ENCODE measurements at places on chromosomes 2 and 18. TPM values are rescaled to one million over a fixed set of nuclear protein-coding genes. Genes with fewer than 3 reads are reported as not detected.
A peak's percentile ranks its signal among the peaks of the same experiment; 100 is the strongest.

- no peak for DNase-seq
- H3K4me1 ChIP-seq, result no peaks in the 10 kb centered on the region
- no peaks in the 10 kb centered on the region for H3K27me3 ChIP-seq
- no peak overlapping the region for H3K27ac ChIP-seq
- H3K4me3 ChIP-seq, result no peak overlapping the region
Measured at GRCh38 chr18:56574861-56575260, 63.5 kb downstream of the TXNL1 start.

GRCh38 chr2:10402653-10403215, 45.4 kb downstream of the ODC1 start:
- H3K36me3 ChIP-seq, result no peaks in the 10 kb centered on the region
- no peaks in the 10 kb centered on the region for H3K27me3 ChIP-seq
- peak overlapping the region; percentile 56 for H3K27ac ChIP-seq
- H3K4me1 ChIP-seq, result peaks cover 46% of the 10 kb centered on the region

DNA sequence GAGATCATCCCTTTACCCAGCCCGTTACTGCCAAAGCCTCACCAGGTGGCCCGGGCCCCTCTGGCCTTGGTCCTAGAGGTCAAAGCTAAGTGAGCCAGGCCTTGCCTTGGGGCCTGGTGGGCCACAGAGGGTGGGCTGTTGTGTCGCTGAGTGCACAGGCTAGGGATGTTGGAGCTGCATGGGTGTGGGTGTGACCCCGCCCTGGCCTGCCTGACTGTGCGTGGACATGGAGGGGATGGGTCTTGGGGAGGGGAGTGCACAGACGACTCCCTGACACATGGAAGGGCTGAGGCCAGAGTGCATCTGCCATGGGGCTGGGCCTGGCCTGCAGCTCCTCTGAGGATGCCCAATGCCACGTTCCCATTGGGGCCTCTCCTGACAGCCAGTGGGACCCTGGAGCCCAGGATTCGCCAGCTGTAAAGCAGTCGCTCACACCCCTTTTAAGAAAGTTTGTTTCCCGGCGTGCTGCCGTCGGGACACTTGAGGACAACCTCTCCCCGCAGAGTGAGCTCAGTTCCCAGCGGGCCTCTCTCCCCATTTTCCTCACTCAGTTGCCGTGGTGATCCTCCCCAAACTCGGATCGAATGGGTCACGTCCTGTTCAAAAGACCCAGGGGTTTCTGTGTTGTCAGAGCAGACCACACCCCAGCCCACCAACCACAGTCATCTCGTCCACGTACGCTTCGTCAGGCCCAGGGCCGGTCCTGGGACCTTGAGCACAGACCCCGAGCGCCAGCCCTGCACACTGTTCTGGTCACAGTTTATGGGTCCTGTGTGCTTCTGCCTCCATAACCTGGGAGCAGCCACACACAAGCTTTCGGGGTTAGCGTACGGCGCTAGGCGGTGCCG, 93.5 kb downstream of the NFATC1 start:
- no peak for DNase-seq
- H3K27me3 ChIP-seq, result no peaks in the 10 kb centered on the region
- peaks cover 7% of the 10 kb centered on the region for H3K36me3 ChIP-seq
- no peak overlapping the region for H3K4me3 ChIP-seq
- H3K27ac ChIP-seq, result peak overlapping the region; percentile 81

The DSG1 gene
- not detected for polyA plus RNA-seq

The RPRD1A gene
- polyA plus RNA-seq, result 13.4 TPM

The TCF7L1 gene
- polyA plus RNA-seq, result not detected

The RAD51AP2 gene
- polyA plus RNA-seq, result not detected

GRCh38 chr2:182088681-182089320, 103.1 kb downstream of the PPP1R1C start:
- no peak overlapping the region for H3K4me3 ChIP-seq
- DNase-seq, result no peak
- no peak overlapping the region for H3K27ac ChIP-seq
- H3K27me3 ChIP-seq, result peaks cover 14% of the 10 kb centered on the region

DNA sequence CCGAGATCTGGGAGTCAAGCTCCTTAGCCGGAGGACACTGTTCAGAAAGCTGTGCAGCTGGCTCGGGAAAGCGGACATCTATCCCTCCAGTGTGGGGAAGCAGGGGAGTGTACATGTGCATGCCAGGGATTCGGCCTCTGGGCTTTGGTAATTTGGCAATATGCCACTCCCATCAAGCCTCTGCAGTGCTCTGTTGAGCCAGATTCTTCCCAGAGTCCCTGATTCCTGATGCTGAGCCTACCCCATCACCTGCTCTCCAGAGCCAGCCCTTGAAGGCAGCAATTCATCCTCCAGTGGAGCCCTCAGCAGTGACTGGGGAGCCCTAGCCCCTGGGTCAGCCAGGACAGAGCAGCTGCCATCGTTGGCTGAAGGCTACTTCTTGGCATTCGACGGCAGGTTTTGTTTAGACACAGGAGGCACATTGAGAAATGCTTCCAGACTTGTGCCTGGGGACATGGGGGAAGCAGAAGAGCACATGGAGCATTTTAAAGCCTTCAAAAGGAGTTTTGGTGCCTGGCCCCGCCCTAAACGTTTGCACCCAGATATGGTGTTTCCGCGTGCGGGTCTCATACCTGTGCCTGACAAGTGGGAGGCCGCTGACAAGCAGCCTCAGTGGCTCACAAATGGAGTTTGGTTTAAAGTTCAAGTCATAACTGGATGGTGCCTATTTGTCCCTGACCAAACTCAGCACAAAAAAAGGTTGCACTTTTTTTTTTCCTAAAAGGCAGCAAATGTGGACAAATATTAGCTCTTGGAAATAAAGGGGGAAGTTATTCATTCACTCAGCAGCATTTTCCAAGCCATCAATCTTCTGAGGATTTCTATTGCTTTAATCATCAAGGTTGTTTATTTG, 272.8 kb downstream of the CYRIA start:
- H3K27me3 ChIP-seq, result no peaks in the 10 kb centered on the region
- H3K36me3 ChIP-seq, result no peaks in the 10 kb centered on the region
- H3K27ac ChIP-seq, result no peak overlapping the region
- H3K4me3 ChIP-seq, result no peak overlapping the region
- DNase-seq, result no peak
- no peaks in the 10 kb centered on the region for H3K4me1 ChIP-seq

- DNase-seq, result no peak
- H3K27me3 ChIP-seq, result no peaks in the 10 kb centered on the region
- no peak overlapping the region for H3K27ac ChIP-seq
- no peaks in the 10 kb centered on the region for H3K4me1 ChIP-seq
- H3K36me3 ChIP-seq, result no peaks in the 10 kb centered on the region
- H3K4me3 ChIP-seq, result no peak overlapping the region
Measured at GRCh38 chr2:44273596-44273995, 1.7 kb upstream of the SLC3A1 start.

DNA sequence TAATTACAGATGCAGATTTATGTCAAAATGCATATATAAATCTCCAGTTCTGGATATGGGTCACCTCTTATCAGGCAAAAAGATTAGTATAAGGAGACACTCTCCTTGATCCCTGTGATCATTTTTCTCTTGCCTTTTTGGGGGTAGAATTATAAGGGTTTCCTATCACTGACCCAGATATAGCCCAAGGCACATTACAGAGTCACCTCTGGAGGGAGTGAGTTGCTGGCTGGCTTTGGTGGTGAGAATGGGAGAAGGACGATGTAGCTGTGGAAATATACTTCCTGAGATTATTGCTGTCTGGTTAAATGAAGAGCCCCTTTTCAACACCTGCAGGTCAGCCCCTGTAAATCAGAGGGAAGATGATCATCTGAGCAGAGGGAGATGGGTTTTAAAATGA, 418.7 kb downstream of the MTX2 start:
- no peaks in the 10 kb centered on the region for H3K36me3 ChIP-seq
- no peaks in the 10 kb centered on the region for H3K4me1 ChIP-seq
- no peak for DNase-seq
- no peak overlapping the region for H3K27ac ChIP-seq
- no peak overlapping the region for H3K4me3 ChIP-seq
- peaks cover 39% of the 10 kb centered on the region for H3K27me3 ChIP-seq

DNA sequence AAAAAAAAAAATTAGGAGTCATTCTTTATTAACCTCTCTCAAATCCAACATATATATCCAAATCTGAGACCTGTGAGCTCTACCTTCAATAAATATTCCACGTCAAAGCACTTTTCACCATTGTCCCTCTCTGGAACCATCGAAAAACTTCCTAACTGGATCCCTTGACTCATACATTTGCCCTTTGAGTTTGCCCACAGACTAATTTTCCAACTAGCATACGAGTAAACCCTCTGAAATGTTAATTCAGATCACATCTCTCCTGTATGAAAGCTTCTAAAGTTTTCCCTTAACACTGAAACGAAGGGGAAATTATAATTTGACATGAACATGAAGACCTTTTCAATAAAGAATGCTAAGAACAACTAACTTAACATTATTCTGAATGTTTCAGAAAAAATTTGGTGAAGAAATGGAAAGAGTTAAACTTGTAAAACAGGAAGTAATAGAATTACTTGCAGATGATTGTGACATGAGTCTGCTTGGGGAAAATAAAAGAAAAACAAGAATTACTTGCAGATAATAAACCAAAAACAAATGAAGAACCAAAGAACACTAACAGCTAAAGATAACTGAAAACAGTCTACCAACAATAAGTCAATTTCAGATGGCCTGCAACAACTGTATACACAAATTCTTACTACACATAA, 110.6 kb downstream of the C2orf74 start:
- H3K36me3 ChIP-seq, result peaks cover 14% of the 10 kb centered on the region
- H3K4me1 ChIP-seq, result no peaks in the 10 kb centered on the region
- no peak overlapping the region for H3K27ac ChIP-seq
- H3K4me3 ChIP-seq, result no peak overlapping the region
- no peak for DNase-seq
- H3K27me3 ChIP-seq, result no peaks in the 10 kb centered on the region

- no peaks in the 10 kb centered on the region for H3K4me1 ChIP-seq
- H3K4me3 ChIP-seq, result no peak overlapping the region
- no peak overlapping the region for H3K27ac ChIP-seq
- H3K27me3 ChIP-seq, result no peaks in the 10 kb centered on the region
- no peaks in the 10 kb centered on the region for H3K36me3 ChIP-seq
- no peak for DNase-seq
Measured at GRCh38 chr2:79874015-79874414, 361.2 kb downstream of the CTNNA2 start.

The CCDC141 gene
- polyA plus RNA-seq, result 4.6 TPM

DNA sequence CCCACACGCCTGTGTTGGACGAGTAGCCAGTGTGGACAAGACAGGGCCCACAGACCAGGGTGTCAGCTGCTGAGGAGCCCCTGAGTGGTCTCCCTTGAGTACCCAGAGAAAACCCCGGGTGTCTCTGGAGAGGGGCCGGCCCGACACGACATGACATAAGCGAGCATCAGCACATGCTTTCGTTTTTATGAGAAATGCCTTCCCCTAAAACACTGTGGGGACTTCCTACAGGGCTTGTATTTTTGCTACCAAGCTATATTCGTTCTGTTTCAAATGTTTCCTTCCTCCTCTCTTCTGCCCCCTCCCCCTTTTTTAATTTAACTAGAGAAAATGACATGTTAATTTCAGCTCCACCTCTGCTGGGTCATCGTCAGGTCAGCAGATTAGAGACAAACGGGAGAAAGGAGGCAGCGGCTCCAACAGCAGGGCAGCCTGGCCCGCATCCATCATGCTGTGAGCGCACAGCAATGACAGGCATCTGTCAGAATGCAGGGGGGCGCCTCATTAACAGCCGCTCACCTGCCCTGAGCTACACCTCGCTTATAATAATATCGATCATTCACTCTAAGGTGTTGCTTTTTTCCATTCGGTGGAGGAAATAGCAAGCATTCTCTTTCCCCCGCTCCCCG, 286.2 kb downstream of the ZNF516 start:
- H3K4me3 ChIP-seq, result no peak overlapping the region
- no peaks in the 10 kb centered on the region for H3K4me1 ChIP-seq
- no peak overlapping the region for H3K27ac ChIP-seq
- H3K36me3 ChIP-seq, result no peaks in the 10 kb centered on the region
- no peak for DNase-seq

The ZNF532 gene
- polyA plus RNA-seq, result 13.4 TPM

- H3K4me3 ChIP-seq, result no peak overlapping the region
- H3K27ac ChIP-seq, result no peak overlapping the region
- H3K36me3 ChIP-seq, result no peaks in the 10 kb centered on the region
- H3K4me1 ChIP-seq, result no peaks in the 10 kb centered on the region
Measured at GRCh38 chr18:30491815-30492551, 550.6 kb downstream of the DSC3 start.

DNA sequence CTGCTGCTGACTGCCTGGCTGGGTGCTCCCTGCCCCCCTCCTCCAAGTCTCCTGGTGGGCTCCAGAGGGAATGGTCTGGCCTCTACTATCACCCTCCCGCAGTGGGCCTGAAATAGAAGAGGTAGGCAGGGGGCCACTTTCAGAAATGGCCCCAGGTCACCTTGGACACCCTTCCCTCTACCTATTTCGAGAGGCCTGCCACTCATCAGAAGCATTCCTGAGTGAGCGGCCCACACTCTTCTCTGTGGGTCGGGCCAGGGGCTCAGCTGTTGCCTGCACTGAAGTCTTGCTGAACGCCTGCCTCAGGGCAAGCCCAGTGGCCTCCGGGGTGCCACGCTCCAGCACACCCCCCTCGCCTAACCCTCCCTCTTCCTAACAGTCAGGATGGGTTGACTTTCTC, 124.9 kb downstream of the TNS1 start:
- peaks cover 7% of the 10 kb centered on the region for H3K4me1 ChIP-seq
- H3K27me3 ChIP-seq, result no peaks in the 10 kb centered on the region
- H3K27ac ChIP-seq, result no peak overlapping the region
- H3K36me3 ChIP-seq, result no peaks in the 10 kb centered on the region
- no peak for DNase-seq
- H3K4me3 ChIP-seq, result no peak overlapping the region

The SEPTIN10 gene
- 1.8 TPM for polyA plus RNA-seq
